Activated T-cell treated with anti-CD3 and anti-CD28 coated beads for 48 hours (primary cell): ENCODE measurements at places on chromosomes 12 and 14.

GRCh38 chr12:121637231-121637914 is 11.0 kb downstream of the ORAI1 start:
- peak; percentile 37 for DNase-seq

GRCh38 chr12:24198070-24198469 is 248.6 kb upstream of the SOX5 start:
- DNase-seq, result no peak

DNA sequence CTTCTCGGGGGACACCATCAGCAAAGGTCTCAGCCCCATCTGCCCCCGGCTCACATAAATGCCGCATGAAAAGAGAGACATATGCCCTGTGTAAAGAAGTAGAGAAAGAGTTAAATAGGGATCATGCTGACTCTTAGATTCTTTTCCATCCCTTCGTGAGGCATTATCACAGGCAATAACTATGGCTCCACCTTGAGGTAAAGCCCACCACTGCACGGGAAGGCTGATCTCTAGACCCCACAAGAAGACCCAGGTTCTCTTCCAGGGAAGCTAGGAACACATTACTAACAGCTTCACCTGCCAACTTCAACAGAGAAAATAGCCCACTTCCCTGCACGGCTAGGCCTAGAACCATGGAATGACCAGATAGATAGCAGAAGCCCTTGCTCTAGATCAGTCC is 14.1 kb upstream of the NOP2 start:
- DNase-seq, result no peak

GRCh38 chr14:76921088-76921399 is 94.8 kb downstream of the LRRC74A start:
- DNase-seq, result no peak

- no peak for DNase-seq
Measured at GRCh38 chr14:42141328-42141727, 534.7 kb downstream of the LRFN5 start.

DNA sequence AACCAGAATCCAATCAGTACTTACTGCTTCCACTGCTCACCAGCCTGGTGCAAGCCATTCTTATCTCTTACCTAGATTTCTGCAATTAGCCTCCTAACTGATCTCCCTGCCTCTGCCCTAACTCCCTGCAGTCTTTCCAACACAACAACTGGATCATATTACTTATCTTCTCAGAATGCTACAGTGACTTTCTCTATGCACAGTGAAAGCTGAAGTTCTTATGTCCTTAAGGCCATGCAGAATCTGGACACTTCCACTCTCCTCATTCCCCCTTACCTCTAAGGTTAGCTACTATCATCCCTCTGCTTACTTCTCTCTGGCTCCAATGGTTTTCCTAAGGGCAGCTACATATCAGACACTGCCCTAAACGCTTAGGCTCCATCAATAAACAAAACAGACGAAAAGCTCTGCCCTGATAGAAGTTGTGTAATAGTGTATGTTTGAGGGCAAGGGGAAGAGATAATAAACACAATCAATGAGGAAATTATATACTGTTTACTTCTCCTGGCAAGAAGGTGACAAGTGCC is 4.0 kb downstream of the KTN1 start:
- no peak for DNase-seq

DNA sequence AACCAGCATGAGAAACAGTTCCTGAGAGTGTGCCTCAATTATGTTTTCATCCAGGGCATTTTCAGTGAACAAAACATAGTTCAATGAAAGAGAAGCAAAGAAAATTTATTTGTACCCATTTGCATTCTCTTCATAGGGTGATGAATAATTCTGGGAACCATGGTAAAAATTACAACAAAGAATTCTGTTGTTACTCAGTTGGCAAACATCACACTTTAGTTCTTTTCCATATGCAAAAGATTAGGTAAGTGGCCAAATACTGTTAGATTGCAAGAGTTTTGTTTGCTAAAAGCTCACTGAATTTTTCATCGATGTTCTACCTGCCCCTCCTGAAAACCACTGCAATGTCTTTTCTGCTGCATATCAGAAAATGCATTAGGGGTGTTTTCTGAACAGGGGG is 132.4 kb upstream of the RGS6 start:
- no peak for DNase-seq

DNA sequence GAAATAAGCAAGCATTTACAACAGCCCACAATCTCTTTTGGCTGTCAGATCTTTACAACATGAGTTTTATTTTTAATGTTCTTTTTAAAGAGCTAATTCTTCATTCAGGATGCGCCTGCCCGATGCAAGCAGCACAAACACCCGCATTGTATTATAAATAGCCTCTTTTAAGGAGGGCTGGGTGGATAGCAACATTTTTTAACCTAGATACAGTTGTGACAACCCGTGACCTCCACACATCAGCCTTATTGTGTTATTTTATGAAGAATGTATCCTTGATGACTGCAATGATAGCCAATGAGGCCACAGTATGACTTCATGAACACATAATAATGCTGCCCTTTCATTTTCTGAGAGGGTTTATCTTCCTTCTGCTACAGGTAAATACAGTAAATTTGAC is 173.7 kb downstream of the FOXN3 start:
- DNase-seq, result no peak

GRCh38 chr14:44886860-44887595 is 74.7 kb downstream of the KLHL28 start:
- no peak for DNase-seq

DNA sequence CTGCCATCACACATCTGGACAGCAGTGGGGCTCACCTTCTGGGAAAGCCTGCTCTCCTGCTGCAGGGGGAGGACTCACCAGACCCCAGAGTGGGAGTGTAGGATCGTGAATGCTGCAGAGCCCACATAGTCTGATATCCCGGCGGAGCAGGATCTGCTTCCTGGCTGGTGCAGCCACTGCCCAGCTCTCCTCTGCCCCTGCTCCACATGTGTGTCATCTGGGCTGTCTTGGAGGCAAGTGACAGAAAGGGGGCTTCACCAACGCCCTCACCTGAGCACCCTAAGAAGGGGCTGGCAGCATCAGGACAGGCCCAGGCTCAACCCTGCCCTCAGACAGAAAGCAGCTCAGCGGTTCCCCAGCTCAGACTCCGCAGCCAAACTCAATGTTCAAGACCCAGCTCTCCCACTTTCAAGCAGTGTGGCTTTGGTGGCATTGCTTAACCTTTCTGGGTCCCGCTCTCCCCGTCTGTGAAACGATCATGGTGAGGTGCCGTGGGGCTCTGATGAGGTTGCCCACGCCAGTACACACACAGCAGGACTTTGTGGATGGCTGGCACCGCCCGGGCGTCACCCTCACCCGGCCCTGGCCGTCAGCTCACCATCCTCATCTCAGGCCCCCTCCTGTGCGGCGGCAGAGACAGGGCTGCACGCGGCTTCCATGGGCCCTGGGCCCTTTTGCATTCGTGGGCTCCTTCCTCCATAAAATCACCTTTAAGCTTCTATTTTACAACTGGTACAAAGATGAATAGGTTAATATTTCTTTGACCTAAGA is 91.0 kb upstream of the SFSWAP start:
- no peak for DNase-seq

GRCh38 chr12:112939761-112940381 is 1.6 kb downstream of the OAS3 start:
- DNase-seq, result no peak

GRCh38 chr14:89399157-89399556 is 17.9 kb downstream of the FOXN3 start:
- no peak for DNase-seq

DNA sequence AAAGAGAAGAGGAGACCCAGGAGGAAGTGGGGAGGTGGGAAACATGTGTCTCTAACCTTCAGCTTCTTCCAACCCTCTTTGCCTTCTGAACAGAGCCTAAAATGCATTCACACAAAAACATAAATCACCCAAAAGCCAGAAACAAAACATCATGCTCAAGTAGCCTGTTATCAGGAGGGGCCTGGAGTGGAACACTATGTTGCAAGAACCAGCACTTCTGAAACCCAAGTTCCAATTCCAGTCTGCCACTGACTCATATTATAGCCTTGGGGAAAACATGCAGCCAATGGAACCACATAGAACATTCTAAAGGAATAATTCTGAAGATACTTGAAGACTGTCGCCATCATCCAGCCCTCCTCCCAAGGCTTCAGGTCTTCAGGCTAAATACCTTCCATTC is 169.8 kb upstream of the PLXNC1 start:
- DNase-seq, result no peak

- DNase-seq, result no peak
Measured at GRCh38 chr12:6330999-6331714, 10.7 kb downstream of the TNFRSF1A start.

- no peak for DNase-seq
Measured at GRCh38 chr12:2451025-2451424, 343.7 kb upstream of the FKBP4 start.

GRCh38 chr14:64844272-64844671 is 35.4 kb downstream of the SPTB start:
- DNase-seq, result no peak

DNA sequence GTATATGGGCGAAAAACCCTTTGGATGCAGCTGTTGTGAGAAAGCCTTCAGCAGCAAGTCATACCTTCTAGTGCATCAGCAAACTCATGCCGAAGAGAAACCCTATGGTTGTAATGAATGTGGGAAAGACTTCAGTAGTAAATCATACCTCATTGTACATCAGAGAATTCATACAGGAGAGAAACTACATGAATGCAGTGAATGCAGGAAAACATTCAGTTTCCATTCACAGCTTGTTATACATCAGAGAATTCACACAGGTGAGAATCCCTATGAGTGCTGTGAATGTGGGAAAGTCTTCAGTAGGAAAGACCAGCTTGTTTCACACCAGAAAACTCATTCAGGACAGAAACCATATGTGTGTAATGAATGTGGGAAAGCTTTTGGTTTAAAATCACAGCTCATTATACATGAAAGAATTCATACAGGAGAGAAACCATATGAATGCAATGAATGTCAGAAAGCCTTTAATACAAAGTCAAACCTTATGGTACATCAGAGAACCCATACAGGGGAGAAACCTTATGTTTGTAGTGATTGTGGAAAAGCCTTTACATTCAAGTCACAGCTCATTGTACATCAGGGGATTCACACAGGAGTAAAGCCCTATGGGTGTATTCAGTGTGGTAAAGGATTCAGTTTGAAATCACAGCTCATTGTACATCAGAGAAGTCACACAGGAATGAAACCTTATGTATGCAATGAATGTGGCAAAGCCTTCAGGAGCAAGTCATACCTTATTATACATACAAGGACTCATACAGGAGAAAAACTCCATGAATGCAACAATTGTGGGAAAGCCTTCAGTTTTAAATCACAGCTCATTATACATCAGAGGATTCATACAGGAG is 21.4 kb downstream of the ZNF268 start:
- DNase-seq, result no peak

- DNase-seq, result no peak
Measured at GRCh38 chr14:34449819-34450541, 12.1 kb downstream of the SPTSSA start.

DNA sequence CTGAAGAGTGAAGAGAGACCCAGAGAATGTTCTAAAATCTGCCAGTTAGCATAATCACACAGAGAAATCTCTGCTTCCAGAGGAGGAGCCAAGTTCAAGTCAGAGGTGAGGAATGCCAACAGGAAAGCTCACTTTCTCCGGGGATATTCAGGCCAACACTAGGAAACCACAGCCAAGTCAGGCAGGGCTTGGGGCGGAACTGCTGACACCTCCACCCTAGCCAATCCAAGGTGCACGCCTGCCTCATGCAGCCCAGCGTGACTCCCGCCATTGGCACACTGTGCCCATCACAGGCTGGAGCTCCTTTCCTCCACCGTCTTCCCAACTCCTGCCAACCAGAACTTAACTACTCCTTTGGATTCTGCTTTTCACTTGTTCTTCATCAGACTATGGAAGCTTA is 374.3 kb upstream of the CCDC196 start:
- DNase-seq, result no peak

DNA sequence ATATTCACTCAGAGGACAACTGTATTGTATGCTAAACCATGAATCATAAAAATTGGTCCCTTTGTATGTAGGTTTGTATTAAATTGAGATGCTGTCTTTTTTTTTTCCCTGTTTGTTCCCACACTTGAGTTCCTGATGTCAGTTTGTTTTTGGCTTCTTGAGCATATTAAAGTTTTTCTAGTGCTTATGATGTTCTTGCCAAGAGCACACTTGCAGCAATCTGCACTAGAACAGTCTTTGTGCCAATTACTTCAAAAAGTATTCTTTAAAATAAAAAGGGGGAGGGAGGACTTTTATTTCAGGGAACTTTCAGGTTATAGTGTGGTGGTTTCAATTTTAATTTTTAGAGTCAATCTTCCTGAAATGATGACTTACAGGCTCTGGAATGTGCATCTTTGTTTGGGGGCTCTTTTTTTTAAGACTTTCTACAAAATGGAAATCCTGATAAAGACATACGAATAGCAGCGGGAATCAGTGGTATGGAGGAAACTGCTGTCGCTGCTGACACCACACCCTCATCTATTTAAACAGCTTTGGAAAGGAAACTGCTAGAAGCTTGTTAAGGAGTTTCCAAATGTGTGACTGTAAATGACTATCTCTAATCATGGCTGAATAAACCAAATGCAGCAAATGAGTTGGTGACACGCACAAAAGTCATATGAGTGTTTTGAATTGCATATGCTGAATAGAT is 188.6 kb downstream of the EGLN3 start:
- no peak for DNase-seq

GRCh38 chr14:75425446-75425845 is 2.4 kb upstream of the JDP2 start:
- no peak for DNase-seq

GRCh38 chr14:53011053-53011462 is 60.2 kb upstream of the FERMT2 start:
- no peak for DNase-seq

GRCh38 chr14:81454572-81455218 is 54.6 kb upstream of the STON2 start:
- DNase-seq, result no peak

DNA sequence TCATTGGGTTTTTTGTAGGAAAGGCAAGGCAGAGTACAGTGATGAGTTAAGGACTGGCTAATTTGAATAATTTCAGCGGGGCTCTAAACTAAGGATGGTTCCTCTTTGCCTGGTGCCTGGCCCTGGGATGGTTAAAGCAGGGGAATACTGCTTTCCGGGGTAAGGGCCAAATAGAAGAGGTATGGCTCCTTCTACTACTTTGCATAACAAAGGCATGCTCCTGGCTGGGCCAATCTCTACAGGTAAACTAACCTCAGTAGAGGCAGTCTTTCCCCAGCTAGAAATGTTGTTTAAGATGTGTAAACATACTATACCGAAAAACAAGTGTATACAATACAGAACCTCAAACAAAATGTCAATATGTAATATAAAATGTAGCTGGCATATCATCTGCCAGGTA is 1239.0 kb downstream of the SLC16A7 start:
- DNase-seq, result no peak

- no peak for DNase-seq
Measured at GRCh38 chr12:91239481-91239880, 56.9 kb upstream of the DCN start.

- no peak for DNase-seq
Measured at GRCh38 chr12:97380440-97380839, 82.2 kb upstream of the RMST start.

- no peak for DNase-seq
Measured at GRCh38 chr12:105470601-105471000, 140.1 kb downstream of the C12orf75 start.

GRCh38 chr14:76926521-76927251 is 100.5 kb downstream of the LRRC74A start:
- DNase-seq, result no peak
